Stimulated activated naive CD4-positive, alpha-beta T cell treated with Interleukin-2 at 50 U/mL for 16 hours (primary cell): ENCODE measurements at places on chromosomes 6 and 20.
A peak's percentile ranks its signal among the peaks of the same experiment; 100 is the strongest.

GRCh38 chr20:44732327-44732726 is 13.3 kb upstream of the KCNK15 start:
- DNase-seq, result no peak

- DNase-seq, result no peak
Observed at GRCh38 chr6:159203304-159204005, 34.3 kb downstream of the FNDC1 start.

DNA sequence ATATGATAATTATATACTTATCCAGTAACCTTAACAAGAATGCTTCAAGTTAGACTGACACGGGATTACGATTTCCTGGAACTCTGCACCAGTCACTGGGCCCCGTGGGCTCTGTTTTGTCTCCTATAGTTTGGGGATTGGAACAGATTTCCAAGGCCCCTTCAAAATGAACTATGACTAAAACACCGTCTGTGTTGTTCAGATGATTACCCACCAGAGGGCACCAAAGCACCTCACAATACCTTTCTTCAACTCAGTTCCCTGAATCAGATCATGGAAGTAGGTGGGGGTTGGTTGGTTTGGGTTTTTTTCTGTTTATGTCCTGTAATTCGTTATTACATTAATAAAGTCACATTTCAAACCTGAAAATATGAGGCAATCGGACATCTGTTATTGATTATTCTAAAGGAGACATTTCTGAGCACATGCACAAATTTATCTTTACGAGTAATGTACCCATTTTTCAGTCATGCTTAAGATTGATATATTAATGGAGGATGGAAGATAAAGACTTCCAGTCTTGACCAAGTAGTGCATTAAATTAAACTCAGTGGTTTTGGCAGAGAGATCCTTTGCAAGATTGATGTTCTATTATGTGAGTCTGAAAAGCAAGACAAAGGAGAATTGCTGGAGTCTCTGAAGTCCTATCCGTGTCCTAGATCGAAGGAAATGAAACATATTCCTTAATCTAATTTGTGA is 112.0 kb upstream of the COL21A1 start:
- DNase-seq, result peak; percentile 27

- DNase-seq, result no peak
Observed at GRCh38 chr6:47109281-47109680, 67.1 kb upstream of the ADGRF1 start.

GRCh38 chr6:122553697-122554096 is 56.5 kb upstream of the PKIB start:
- no peak for DNase-seq

DNA sequence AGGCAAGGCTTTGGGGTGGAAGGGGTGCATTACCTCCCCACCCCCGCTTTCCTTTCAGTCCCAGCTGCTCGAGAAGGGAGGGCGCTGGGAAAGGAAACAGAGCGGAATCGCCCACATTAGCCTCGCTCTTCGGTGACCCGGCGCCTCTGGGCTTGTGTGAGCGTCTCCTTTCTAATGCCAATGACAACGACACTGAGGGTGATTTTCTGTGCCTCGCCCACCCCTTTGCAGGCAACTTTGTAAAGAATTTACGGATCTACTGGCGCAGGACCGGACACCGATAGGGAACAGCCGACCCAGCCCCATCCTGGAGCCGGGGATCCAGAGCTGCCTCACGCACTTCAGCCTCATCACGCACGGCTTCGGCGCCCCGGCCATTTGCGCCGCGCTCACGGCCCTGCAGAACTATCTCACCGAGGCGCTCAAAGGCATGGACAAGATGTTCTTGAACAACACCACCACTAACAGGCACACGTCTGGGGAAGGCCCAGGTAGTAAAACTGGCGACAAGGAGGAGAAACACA is 24.3 kb downstream of the TFAP2B start:
- DNase-seq, result no peak

GRCh38 chr6:11198663-11199603 is 33.5 kb downstream of the NEDD9 start:
- no peak for DNase-seq

DNA sequence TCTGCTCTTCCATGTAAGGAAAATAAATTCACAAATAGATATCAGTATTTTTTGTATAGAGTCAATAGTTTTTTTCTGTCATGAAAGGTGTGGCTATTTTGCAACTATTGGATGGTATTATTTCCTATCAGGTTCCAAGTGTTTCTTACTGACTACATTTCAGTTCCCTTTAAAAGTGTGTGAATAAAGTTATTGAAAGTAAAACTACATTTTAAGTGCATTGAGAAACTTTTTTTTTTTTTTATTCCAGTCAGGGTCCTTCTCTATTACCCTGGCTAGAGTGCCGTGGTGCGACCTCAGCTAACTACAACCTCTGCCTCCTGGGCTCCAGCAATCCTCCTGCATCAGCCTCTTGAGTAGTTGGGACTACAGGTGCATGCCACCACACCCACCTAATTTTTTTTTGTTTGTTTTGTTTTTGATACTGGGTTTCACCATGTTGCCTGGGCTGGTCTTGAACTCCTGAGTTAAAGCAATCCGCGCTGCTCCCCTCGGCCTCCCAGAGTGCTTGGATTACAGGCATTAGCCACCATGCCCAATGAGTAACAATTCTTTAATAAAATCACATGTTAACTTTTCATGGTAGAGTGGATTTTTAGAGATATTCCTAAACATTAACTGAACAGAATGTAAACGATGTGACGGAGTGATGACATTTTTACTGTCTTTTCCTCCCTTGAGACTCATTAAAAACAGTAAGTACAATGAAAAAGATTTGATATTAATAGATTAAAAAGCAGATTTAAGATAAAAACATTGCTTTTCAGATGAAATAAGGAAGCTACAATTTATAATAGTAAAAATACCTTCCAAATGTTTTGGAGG is 69.7 kb upstream of the ADGRF4 start:
- no peak for DNase-seq

DNA sequence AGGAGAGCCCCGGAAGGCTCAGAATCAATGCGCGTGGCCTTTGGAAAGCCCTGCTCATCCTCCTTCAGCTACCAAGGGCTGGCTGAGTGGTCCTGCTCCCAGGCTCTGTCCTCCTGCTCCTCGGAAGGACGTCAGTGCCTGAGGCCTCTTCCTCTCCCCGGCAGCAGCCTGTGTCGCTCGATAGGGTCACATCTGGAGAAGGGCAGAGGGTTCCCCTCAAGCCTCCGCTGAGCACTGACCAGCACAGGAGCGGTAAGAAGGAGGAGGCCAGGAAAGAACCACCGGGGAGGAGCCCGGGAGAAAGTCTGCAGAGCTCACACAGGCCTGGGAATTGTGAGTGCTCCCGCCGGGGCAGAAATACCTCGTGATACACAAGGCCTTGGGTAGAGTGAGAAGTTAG is 21.2 kb downstream of the KIF25 start:
- no peak for DNase-seq

DNA sequence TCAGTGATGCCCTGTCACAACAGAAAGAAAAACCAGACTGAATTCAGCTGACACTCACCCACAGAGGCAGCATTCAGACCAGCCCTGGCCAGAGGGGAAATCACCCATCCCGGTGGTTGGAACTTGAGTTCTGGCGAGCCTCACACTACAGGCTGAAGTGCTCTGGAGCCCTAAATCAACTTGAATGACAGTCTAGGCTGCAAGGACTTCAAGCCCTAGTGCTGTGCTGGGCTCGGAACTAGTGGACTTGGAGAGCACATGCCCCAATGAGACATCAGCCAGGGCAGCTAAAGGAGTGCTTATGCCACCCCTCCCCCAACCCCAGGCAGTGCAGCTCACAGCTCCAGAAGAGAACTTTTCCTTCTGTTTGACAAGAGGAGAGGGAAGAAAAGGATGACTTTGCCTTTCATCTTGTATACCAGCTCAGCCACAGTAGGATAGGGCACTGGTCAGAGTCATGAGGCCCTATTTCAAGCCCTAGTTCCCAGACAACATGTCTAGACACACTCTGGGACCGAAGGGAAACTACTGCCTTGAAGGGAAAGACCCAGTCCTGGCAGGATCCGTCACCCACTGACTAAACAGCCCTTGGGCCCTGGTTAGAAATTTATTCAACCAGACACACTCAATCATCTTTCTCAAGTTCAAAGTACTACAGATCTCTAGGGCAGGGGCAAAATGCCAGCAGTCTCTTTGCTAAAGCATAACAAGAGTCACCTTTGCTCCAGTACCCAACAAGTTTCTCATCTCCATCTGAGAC is 43.2 kb upstream of the PNRC1 start:
- DNase-seq, result no peak

GRCh38 chr6:155244434-155244833 is 19.4 kb upstream of the CLDN20 start:
- no peak for DNase-seq

GRCh38 chr6:112348891-112349635 is 1.9 kb downstream of the RFPL4B start:
- no peak for DNase-seq

GRCh38 chr20:62618611-62619529 is 23.4 kb upstream of the SLCO4A1 start:
- DNase-seq, result peak; percentile 9

GRCh38 chr6:28008053-28008452 is 51.0 kb downstream of the OR2B6 start:
- DNase-seq, result no peak

DNA sequence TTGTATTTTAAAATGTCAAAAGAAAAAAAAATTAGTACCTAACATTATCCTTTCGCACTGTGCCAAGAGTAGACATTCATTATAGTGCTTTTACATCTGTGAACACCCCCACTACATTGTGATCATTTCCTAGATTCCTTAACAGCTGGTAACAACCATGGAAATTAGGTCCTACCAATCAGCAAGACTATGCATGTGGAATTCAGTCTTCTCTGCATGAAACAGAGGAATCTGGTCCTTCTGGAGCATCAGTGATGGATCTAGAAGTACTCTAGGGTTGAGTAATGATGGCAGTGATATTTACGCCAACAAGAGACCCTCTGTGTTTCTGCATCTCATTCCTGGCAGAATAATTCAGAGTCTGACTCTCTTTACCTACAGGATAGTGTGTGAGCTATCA is 9.4 kb downstream of the OR12D1 start:
- DNase-seq, result no peak

GRCh38 chr6:33667776-33668175 is 43.7 kb downstream of the UQCC2 start:
- no peak for DNase-seq

DNA sequence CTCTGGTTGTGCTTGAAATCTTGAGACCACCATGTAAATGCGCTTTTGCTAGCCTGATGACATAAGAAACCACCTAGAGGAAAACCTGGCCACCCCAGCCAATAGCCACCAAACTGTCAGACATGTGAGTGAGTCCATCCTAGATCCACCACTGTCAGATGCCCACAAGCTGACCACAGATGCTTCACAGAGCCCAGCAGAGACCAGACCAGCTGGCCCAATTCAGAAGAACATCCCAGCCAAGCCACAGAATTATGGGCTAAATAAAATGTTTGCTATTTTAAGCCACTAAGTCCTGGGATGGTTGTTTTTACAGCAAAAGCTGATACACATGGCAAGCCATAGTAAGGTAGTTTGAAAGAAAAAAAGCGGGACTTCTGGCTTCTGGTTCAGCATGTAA is 425.3 kb downstream of the KIF16B start:
- DNase-seq, result no peak

DNA sequence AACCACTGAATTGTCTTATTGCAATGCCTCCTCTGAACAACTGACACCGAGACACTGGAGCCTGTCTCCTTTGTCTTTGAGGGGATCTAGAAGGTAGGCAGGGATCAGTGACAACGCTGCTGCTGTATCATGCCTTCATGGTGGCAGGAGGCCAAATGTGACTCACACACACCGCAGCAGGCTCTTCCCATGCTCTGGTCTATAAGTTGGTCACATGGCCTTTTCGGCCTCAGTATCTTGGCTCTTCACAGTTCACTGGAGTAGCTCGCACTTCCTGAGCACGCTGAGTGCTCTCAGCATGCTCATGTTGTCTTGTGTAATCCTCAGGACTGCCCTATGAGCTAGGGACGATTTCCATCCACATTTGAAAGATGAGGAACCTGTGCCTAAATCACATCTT is 167.4 kb upstream of the PCSK2 start:
- no peak for DNase-seq

GRCh38 chr6:52403627-52404026 is 16.5 kb upstream of the EFHC1 start:
- no peak for DNase-seq

- DNase-seq, result no peak
Observed at GRCh38 chr6:125798734-125799508, 8.2 kb downstream of the NCOA7 start.

DNA sequence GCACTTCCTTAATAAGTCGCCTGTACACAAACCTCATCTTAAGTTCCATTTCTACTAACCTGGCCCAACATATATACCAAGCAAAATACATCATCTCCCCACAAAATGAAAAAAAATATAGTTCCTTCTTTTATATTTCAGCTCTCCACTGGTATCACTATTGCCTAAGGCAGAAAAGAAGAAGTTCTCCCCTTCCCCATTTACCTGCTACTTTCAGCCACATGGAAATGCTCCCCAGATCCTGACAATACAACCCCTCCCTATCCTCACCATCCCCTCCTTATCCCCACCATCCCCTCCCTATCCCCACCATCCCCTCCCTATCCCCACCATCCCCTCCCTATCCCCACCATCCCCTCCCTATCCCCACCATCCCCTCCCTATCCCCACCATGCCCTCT is 175.7 kb downstream of the LINC00237 start:
- DNase-seq, result no peak

- DNase-seq, result no peak
Observed at GRCh38 chr6:160043784-160044183, 74.9 kb downstream of the IGF2R start.
